Foreskin melanocyte (primary cell): ENCODE measurements at places on chromosomes 7 and 10.

- no peak for DNase-seq
Measured at GRCh38 chr10:78363190-78363589, 329.5 kb downstream of the RPS24 start.

DNA sequence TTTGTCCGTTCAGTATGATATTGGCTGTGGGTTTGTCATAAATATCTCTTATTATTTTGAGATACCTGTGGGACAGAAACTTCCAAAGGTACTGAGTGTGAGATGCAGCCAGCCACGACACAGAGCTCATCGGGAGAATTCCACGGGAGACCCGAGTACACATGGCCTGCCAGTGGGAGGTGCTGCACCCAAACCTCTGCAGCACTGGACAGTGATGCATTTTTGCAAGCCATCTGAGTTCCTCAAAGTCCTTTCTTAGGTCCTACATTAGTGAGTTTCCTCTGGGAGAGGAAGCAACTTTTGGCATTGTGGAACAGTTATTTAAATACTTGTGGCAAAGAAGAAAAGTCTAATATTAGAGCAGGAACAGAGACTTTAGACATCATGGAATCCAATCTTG lies 77.5 kb downstream of the ARID5B start:
- DNase-seq, result no peak

DNA sequence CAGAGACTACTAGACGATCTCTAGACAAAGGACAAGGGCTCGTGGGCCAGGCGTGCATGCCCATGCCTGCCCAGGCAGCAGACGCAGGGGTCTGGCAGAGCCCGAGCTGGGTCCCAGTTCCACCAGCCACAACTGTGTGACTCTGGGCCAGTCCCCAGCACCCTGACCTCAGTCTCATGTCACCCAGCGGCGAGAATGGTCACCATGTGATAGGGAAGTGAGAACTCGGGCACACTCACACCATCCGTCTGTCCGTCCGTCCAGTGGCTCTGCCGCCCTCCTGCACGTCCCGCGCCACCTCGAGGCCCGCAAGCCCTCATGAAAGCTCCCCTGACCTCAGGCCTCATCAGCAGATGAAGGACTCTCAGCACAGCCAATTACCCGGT lies 280.0 kb downstream of the ELFN1 start:
- no peak for DNase-seq

- no peak for DNase-seq
Measured at GRCh38 chr10:102467971-102468438, 16.7 kb upstream of the C10orf95 start.

- DNase-seq, result no peak
Measured at GRCh38 chr10:71687480-71687879, 32.1 kb downstream of the C10orf105 start.

GRCh38 chr10:5442990-5443370 lies 30.6 kb downstream of the NET1 start:
- no peak for DNase-seq

GRCh38 chr7:95324431-95324830 lies at the start of gene PON1:
Gene PON1, minus strand, starts transcription at chr7:95324532. Its CDS starts 57 bp downstream, at chr7:95324475.
- DNase-seq, result no peak

- DNase-seq, result no peak
Measured at GRCh38 chr7:94901981-94902380, 5.4 kb upstream of the PPP1R9A start.

DNA sequence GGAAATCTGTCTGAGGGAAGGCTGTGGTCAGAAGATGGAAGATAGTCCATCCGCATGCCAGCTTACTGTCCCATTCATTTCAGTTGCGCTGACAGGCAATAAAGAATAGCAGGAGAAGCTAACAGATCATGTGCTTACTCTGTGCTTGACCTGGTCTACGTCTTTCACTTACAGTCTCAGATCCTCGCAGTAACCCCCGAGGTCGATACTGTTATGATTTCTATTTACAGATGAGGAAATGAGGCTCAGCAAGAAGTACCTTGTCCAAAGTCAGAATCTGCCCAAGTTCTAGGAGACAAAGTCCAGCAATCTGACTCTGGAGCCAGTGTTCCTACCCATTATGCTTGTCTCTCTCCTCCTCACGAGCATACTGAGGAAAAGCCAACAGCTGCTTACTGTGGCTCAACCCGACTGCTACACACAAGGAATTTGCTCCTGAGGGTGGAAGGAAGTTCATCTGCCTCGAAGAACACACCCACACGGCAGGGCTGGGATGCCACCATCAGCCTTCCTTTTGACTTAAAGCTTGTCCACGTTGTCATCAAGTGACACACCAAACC lies 74.2 kb downstream of the MINPP1 start:
- peak; percentile 65 for DNase-seq

- no peak for DNase-seq
Measured at GRCh38 chr10:112807013-112807412, 143.0 kb upstream of the TCF7L2 start.

DNA sequence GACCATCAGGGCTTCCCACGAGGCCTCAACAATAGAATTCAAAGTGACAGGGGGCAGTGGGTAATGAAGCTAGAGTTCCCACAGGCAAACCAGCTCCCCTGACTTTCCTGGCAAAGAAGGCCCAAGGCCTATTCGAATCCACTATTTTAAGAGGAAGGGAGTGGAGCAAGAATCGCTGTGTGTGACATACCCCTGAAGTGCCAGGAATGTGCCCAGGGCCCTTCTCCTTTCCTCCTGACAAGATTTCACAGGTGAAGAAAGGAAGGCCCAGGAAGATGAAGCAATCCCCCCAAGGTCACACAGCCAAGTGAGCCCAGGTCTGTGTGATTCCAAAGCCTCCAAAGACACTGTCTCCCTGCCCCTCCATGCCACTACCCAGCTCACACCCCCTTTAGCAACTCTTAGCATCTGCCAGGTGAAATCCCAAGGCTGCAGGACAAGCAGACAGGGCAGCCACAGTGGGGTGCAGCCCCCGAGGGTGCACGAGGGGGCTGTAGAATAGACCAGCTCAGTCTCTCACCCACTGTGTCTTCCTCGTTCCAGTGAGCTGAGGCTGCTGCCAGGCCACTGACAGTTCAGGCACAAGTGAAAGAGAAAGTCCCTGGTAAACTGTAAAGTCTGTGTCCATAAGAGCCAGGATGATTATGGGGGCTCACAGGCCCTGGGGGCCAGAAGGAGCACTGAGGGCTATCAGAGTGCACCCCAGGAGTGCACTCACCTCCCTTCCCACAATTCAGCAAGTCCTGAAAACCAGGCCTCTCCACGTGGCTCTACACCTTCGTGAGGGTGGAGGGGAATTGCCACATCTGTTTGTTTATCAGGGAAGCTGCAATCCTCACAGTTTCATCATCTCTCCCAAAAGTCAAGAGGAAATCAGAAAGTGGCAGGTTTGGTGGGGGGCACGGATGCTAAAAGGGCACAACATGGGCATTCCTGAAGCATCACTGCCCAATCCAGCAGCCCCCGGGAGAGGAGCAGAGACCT lies 70.8 kb upstream of the ZMIZ1 start:
- DNase-seq, result no peak

- DNase-seq, result no peak
Measured at GRCh38 chr7:5036446-5036845, 9.2 kb upstream of the RBAK start.

GRCh38 chr10:21888959-21889358 lies 114.6 kb downstream of the DNAJC1 start:
- DNase-seq, result no peak

DNA sequence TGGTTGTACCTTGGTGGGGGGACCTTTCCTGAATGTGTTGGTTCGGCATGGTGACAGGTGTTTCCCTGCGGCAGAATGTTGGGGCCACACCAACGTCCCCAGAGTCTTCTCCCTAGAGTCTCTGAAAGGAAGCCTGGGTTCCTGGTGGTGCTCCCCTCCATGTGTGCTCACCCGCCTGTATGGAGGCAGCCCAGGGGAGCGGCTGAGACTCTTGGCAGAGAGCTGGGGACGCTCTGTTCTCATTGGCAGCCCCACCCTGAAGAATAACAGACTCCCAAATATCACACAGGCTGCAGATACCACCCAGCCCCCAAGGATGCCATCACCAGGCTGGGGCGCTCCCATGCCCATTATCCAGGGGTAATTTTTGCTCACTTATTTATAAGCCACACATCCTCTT lies 34.8 kb downstream of the CHST12 start:
- no peak for DNase-seq

GRCh38 chr7:89773611-89774010 lies 380.7 kb upstream of the STEAP1 start:
- DNase-seq, result no peak

DNA sequence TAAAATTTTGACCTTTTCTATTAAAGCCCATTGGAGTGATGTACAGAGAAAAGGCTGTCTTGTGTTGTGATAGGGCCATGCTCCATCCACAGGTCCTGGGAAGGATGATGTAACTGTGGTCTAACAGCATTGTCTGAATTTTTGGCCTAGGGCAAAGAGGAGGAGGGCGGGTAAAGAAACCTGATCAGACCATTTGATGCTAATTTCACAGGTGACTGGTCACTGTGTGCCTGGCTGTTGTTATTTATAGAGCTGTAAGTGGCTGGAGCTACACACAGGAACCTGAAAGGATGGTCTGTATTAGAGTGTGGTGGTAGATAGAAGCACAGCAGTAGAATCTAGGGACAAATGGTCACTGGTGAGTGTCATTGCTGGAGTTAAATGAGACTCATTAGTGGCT lies 182.1 kb downstream of the AUTS2 start:
- no peak for DNase-seq

- DNase-seq, result peak; percentile 38
Measured at GRCh38 chr7:107103369-107103768, 58.9 kb downstream of the PRKAR2B start.

- peak; percentile 12 for DNase-seq
Measured at GRCh38 chr10:69957886-69958555, 94.6 kb upstream of the MACROH2A2 start.

GRCh38 chr10:69275444-69275843 lies 2.9 kb upstream of the HK1 start:
- DNase-seq, result no peak

GRCh38 chr7:124655990-124656389 lies 109.6 kb downstream of the GPR37 start:
- no peak for DNase-seq

DNA sequence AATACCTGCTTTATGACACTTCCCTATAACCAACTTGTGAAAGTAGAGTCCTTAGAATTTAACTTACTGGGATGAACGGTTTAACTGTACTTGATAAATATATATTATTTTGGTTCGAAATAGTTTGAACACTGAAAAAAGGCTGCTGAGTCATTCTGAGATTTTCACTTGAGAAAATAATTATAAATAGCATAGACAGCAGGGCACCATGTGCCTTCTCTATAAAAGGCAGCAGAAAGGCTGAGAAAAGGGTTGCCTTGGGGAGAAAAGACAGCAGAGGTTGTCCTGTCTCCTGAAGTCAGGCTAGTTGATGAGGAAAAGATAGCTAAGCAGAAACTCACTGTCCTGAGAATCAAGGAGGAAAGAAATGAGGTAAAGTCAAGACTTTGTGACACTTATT lies 92.4 kb downstream of the CTTNBP2 start:
- peak; percentile 71 for DNase-seq

DNA sequence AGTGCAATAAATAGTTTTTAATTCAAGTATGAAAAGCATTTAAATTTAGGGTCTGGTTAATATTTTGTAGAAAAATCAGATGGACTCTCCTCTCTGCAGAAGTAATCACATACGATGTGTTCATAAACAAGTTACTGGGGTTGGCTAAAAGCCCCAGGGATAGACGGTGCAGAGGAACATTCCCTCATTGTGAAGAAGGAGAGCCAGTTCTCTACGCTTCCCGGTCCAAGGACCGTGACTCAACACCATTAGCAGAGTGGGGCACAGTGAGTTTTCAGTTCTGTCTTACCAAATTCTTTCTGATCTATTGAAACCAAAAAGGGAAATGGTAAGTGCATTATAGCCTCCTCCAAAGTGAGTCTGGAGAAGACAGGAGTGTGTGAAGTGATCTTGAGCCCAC lies 327.8 kb downstream of the WDR37 start:
- no peak for DNase-seq

DNA sequence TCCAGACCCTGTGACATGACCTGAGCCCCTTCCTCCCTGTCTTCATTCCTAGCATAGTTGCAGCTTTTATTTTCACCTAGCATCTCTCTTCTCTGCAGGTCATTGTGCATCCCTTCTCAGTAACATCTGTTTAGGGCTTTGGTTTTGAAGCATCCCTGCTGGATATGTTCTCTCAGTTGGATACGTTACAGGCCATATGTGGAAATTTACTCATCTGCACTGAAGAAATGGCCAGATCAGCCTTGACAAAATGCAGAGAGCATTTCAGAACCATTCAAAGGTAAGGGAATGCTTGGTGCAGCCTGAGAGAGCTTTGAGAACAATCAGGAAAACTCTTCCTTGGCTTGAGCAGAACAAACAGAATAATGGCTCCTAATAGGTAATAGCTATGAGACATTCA lies 647.0 kb downstream of the KCNMA1 start:
- no peak for DNase-seq

GRCh38 chr10:101906586-101907183 lies 63.1 kb upstream of the KCNIP2 start:
- no peak for DNase-seq

GRCh38 chr10:3143366-3143765 lies 29.2 kb downstream of the PITRM1 start:
- no peak for DNase-seq

- no peak for DNase-seq
Measured at GRCh38 chr7:77235276-77235675, 35.7 kb upstream of the FGL2 start.

DNA sequence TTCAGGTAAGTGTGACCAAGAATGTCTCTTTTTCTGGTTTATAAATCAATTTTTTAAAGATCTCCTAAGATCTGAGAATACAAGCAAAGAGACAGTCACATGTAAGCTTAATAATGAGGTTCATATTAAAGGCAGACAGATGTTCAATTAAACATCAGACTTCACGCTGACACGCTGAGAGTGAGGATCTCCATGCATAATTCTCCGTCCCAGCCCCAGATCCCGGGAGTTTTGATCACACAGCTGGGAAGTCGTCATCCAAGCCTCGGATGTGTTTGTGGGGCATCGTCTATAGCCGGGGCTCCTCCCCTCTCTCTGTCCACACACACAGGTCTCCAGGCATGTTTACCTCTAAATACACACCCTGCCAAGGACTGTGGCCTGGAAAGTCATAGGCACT lies 223.2 kb downstream of the PTPRN2 start:
- DNase-seq, result no peak

GRCh38 chr10:73366381-73367298 lies 8.0 kb upstream of the CFAP70 start:
- no peak for DNase-seq

- no peak for DNase-seq
Measured at GRCh38 chr10:74968667-74969061, 142.3 kb downstream of the KAT6B start.

- DNase-seq, result no peak
Measured at GRCh38 chr7:40915071-40915470, 780.3 kb downstream of the SUGCT start.
